IMR-90 (cell line): ENCODE measurements at places on chromosomes 3 and 15.

- DNase-seq = peak; percentile 46
- no peak overlapping the region for H3K27ac ChIP-seq
- H3K4me1 ChIP-seq = peaks cover 3% of the 10 kb centered on the region; the same call in 1 of the 2 replicates
- peaks cover 67% of the 10 kb centered on the region for H3K36me3 ChIP-seq
- H3K4me3 ChIP-seq = no peak overlapping the region
These were observed 82.9 kb upstream of the HACD2 start for GRCh38 chr3:123667784-123668183.

- H3K4me1 ChIP-seq = peaks cover 16% of the 10 kb centered on the region
- H3K4me3 ChIP-seq = no peak overlapping the region
- no peaks in the 10 kb centered on the region for H3K36me3 ChIP-seq
- peak overlapping the region; percentile 28; the same call in 1 of the 2 replicates for H3K27ac ChIP-seq
These were observed 111.9 kb upstream of the TSC22D2 start for GRCh38 chr3:150296123-150296735.

GRCh38 chr3:172106037-172106954 is 66.9 kb downstream of the FNDC3B start:
- H3K4me3 ChIP-seq = no peak overlapping the region
- no peak for DNase-seq
- H3K4me1 ChIP-seq = peaks cover 14% of the 10 kb centered on the region
- H3K36me3 ChIP-seq = peaks cover 6% of the 10 kb centered on the region; the same call in 1 of the 2 replicates
- H3K27me3 ChIP-seq = no peaks in the 10 kb centered on the region

- H3K4me1 ChIP-seq = no peaks in the 10 kb centered on the region
- H3K27me3 ChIP-seq = no peaks in the 10 kb centered on the region
- no peak for DNase-seq
- H3K27ac ChIP-seq = no peak overlapping the region
- H3K4me3 ChIP-seq = no peak overlapping the region
- H3K36me3 ChIP-seq = no peaks in the 10 kb centered on the region
These were observed 23.4 kb downstream of the P2RY1 start for GRCh38 chr3:152858170-152858800.

GRCh38 chr15:76343313-76343996 is 6.9 kb downstream of the ISL2 start:
- H3K27me3 ChIP-seq = peaks cover 35% of the 10 kb centered on the region
- peaks cover 21% of the 10 kb centered on the region for H3K36me3 ChIP-seq
- peaks cover 6% of the 10 kb centered on the region; the same call in 1 of the 2 replicates for H3K4me1 ChIP-seq

GRCh38 chr3:76365275-76365674 is 579.9 kb upstream of the ZNF717 start:
- DNase-seq = peak; percentile 11
- H3K4me1 ChIP-seq = no peaks in the 10 kb centered on the region
- H3K36me3 ChIP-seq = no peaks in the 10 kb centered on the region

DNA sequence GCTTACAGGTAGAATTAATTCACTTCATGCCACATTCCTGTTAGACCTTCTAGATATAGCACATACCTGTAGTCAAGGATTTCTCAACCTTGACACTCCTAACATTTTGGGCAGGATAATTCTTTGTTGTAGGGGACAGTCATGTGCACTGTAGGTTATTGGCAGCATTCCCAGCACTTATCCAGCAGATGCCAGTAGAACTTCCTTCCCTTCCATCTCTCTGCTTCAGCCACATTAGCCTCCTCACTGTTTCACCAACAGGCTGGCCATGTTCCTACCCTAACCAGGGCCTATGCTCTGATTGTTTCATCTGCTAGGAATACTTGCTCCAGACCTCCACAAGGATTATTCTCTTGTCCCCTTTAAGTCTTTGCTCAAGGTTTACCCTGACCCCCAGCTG is 68.0 kb upstream of the STAC start:
- H3K27ac ChIP-seq = no peak overlapping the region
- H3K27me3 ChIP-seq = no peaks in the 10 kb centered on the region
- no peaks in the 10 kb centered on the region for H3K4me1 ChIP-seq
- DNase-seq = no peak

- no peaks in the 10 kb centered on the region for H3K36me3 ChIP-seq
- H3K4me1 ChIP-seq = peaks cover 2% of the 10 kb centered on the region; the same call in 1 of the 2 replicates
- DNase-seq = peak; percentile 78
- H3K27me3 ChIP-seq = no peaks in the 10 kb centered on the region
These were observed 13.8 kb upstream of the MSL2 start for GRCh38 chr3:136209921-136210320.

- H3K27ac ChIP-seq = no peak overlapping the region
- no peaks in the 10 kb centered on the region for H3K36me3 ChIP-seq
- H3K4me1 ChIP-seq = no peaks in the 10 kb centered on the region
These were observed 58.5 kb upstream of the KLF13 start for GRCh38 chr15:31268108-31268501.

GRCh38 chr15:52789008-52789600 is 1.0 kb downstream of the ONECUT1 start:
- H3K36me3 ChIP-seq = no peaks in the 10 kb centered on the region
- H3K4me3 ChIP-seq = no peak overlapping the region
- H3K4me1 ChIP-seq = peaks cover 5% of the 10 kb centered on the region; the same call in 1 of the 2 replicates
- H3K27me3 ChIP-seq = peaks cover 93% of the 10 kb centered on the region
- H3K27ac ChIP-seq = no peak overlapping the region

GRCh38 chr3:10002951-10003350 is 16.3 kb upstream of the EMC3 start:
- no peak overlapping the region for H3K27ac ChIP-seq
- no peaks in the 10 kb centered on the region for H3K4me1 ChIP-seq
- DNase-seq = no peak
- H3K27me3 ChIP-seq = no peaks in the 10 kb centered on the region
- peaks cover 8% of the 10 kb centered on the region; the same call in 1 of the 2 replicates for H3K36me3 ChIP-seq

- no peaks in the 10 kb centered on the region for H3K27me3 ChIP-seq
- H3K4me1 ChIP-seq = no peaks in the 10 kb centered on the region
- H3K4me3 ChIP-seq = no peak overlapping the region
- DNase-seq = no peak
These were observed 289.1 kb upstream of the DNAJC19 start for GRCh38 chr3:181278468-181279238.

- H3K36me3 ChIP-seq = peaks cover 14% of the 10 kb centered on the region
- no peak overlapping the region for H3K4me3 ChIP-seq
- peak overlapping the region; percentile 5; the same call in 1 of the 2 replicates for H3K27ac ChIP-seq
- H3K4me1 ChIP-seq = peaks cover 36% of the 10 kb centered on the region
- no peak for DNase-seq
- H3K27me3 ChIP-seq = no peaks in the 10 kb centered on the region
These were observed 105.6 kb downstream of the ARNT2 start for GRCh38 chr15:80509800-80510199.

GRCh38 chr3:46706771-46707582 is 5.8 kb downstream of the TMIE start:
- H3K36me3 ChIP-seq = no peaks in the 10 kb centered on the region
- H3K4me1 ChIP-seq = peaks cover 3% of the 10 kb centered on the region; the same call in 1 of the 2 replicates
- no peak for DNase-seq
- H3K27me3 ChIP-seq = peaks cover 25% of the 10 kb centered on the region
- no peak overlapping the region for H3K4me3 ChIP-seq

DNA sequence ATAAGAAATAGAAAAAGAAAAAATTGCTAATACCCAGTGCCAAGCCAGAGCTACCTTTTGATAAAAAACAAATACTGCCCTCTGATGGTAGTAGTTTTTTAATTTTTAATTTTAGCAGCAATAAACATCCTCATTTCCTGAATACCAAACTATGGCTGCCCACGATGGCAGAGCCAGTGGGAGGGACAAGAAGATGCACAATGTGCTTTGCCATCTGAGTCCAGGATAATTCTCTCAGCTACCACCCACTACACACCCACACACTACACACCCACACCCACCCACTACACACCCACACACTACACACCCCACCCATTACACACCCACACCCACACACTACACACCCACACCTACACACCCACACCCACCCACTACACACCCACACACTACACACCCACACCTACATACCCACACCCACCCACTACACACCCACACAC is 17.8 kb downstream of the CEP19 start:
- no peaks in the 10 kb centered on the region for H3K36me3 ChIP-seq
- H3K27ac ChIP-seq = no peak overlapping the region
- H3K27me3 ChIP-seq = peaks cover 7% of the 10 kb centered on the region
- H3K4me1 ChIP-seq = 0 out of 2 replicates have a peak, but pooled peaks cover 1% of the 10 kb centered on the region
- peak; percentile 13 for DNase-seq

DNA sequence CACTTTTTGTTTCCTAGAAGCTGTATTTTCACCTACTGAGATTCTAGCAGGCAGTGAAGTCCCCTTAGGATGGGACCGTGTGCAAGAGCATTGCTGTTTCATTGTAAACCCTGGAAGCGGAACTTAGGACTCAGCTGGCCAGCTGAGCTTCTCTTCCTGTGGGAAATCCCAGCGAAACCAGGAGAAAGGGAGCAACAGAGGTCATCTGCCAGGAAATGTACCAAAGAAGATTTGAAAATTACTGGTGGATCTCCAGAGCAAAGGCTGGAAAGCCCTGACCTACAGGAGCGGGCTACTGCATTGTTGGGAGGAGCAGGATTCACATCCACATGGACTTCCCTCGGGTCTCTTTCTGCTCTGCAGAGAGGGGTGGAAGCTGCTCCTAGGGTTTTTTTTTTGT is 7.6 kb upstream of the ADPRH start:
- DNase-seq = no peak
- no peaks in the 10 kb centered on the region for H3K4me1 ChIP-seq
- H3K4me3 ChIP-seq = no peak overlapping the region

- no peak overlapping the region for H3K4me3 ChIP-seq
- no peak overlapping the region for H3K27ac ChIP-seq
- peaks cover 48% of the 10 kb centered on the region for H3K27me3 ChIP-seq
- H3K36me3 ChIP-seq = no peaks in the 10 kb centered on the region
- no peaks in the 10 kb centered on the region for H3K4me1 ChIP-seq
These were observed 21.0 kb upstream of the RPL32 start for GRCh38 chr3:12862387-12862786.

DNA sequence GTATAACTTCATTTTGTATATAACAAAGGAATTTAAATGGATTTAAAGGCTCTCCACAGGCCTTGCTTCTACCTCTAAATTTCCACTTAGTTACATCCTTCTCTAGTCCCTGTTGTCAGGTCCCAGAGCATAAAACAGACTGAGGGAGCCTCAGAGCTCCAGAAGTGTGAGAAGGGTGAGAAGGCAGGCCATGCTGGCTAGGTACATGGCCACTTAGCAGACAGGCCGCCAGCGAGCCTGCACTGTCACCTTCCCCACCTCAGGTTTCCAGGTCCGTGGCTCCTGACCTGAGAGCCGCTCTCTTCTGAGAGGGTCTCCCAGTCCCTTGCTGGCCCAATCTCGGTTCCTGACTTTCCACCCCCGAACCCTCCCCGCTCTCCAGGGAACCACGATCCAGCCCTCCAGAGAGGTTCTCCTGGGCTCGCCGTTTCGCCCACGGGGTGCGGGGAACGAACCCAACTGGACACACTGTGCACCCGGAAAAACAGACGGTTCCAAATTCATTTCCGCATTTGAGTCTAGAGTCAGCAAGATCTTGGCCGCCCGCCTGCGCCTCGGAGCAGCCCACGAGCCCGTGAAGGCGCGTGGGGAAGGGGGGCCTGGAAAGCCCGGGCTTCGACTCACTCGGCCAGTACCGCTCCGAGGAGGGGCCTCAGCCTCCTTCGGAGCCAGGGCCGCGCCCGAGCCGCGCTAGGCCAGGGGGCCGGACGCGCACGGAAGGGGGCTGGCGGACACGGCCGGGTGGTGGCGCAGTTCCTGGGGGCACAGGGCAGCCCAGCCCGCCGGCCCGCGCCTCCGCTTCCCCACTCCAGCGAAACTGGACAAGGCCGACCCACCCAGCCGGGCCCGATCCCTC is 16.7 kb upstream of the SOX2 start:
- H3K36me3 ChIP-seq = no peaks in the 10 kb centered on the region
- H3K27ac ChIP-seq = no peak overlapping the region
- DNase-seq = no peak
- H3K27me3 ChIP-seq = peaks cover 24% of the 10 kb centered on the region
- H3K4me3 ChIP-seq = no peak overlapping the region
- H3K4me1 ChIP-seq = no peaks in the 10 kb centered on the region
